ENCODE measurements at places on chromosomes 12 and 14. TPM values are rescaled to one million over a fixed set of nuclear protein-coding genes. Genes with fewer than 3 reads are reported as not detected.
A peak's percentile ranks its signal among the peaks of the same experiment; 100 is the strongest.

DNA sequence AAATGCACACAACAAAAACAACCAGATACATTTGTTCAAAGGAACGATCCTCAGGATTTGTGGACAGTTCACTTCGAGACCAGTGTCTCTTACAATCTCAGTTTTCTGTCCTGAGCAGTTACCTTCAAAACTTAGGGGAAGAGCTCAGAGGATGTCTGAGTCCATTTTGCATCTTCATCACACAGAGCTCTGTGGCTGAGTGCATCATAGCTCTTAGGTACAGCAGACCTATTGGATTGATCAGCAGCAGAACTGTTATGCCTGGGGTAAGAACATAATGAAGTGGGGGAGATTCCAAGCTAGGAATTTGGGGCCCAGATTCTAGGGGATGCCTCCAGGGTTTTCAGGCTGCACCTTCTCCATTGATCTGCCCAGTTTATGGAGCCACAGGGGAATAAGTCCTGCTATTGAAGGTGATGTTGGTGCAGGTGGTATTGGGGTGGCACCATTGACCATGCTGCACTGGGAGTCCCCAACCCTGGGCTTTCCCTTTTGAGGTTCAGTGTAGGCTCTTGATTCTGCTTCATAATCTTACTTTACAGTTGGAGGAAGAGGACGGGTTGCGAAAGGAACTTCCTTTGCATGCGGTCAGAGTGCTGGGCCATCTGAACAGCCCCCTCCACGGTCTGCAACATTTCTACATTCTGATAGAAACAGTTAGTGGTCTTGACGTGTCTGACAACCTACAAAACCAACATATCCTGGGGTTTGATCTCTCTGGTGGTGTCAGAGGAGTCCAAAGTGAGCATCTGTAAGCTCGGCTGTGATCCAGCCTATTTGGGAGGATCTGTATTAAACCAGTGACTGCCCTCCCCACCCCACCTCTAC is 112.8 kb downstream of the CHST11 start:
- no peak for DNase-seq

GRCh38 chr12:53201177-53201541 is 5.9 kb downstream of the ITGB7 start:
- no peak for DNase-seq

The EIF2S3B gene
- 9.2 TPM for total RNA-seq

DNA sequence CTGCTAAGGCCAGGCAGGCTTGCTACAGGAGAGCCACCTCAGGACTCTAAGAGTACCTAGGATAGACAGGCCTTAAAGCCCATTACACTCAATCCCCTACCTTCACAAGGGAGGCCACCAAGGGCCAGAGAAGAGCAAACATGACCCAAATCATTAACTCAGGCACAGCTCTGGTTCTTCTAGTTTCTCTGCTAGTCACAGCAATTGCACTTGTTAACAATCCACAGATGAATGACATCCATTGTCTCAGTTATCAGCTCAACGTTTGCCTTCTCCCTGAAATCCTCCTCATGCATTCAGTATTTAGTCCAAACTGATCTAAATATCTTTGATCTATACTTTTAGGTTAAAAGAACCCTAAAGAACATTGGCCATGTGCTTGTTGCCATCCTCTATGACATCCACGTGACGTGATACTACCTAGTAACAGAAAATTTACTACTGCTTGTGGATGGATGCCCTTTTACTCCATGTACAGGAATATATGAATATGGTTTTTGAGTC is 164.5 kb downstream of the STXBP6 start:
- DNase-seq: peak; percentile 94

GRCh38 chr12:47753021-47754001 is 5.4 kb downstream of the RAPGEF3 start:
- DNase-seq: no peak

The TGFB3 gene
- 1.4 TPM for total RNA-seq

The CNTN1 gene
- total RNA-seq: 0.07 TPM

The OASL gene
- total RNA-seq: 0.22 TPM

DNA sequence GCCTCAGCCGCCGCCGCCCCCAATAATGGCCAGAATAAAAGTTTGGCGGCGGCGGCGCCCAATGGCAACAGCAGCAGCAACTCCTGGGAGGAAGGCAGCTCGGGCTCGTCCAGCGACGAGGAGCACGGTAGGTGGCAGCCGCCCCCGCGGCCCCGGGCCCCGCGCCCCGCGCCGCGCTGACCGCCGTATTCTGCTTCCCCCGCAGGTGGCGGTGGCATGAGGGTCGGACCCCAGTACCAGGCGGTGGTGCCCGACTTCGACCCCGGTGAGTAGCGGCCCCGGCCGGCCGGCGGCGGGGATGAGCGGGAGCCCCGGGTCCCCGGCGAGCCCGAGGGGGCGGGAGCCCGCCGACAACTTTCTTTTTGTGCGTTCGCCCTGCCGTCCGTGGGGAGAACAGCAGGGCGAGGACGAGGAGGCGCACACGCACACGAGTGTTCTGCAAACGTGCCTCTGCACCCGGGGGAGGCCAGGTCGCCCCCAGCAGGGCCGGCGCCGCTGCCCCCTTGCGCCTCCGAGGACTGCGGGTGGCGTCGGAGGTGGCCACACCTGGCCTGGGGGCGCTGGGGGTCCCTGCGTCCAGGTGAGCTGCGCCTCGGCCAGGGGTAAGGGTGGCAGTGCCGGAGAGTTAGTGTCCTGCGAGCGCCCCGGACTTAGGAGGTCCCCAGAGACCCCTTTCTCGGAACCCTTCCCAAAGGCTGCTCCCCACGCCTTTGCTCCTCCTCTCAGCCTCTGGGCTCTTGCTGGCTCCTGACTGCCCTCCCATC is 794 bp downstream of the RCOR1 start:
- no peak for DNase-seq

The RTL1 gene
- 0.04 TPM for total RNA-seq

The CHST11 gene
- not detected for total RNA-seq

DNA sequence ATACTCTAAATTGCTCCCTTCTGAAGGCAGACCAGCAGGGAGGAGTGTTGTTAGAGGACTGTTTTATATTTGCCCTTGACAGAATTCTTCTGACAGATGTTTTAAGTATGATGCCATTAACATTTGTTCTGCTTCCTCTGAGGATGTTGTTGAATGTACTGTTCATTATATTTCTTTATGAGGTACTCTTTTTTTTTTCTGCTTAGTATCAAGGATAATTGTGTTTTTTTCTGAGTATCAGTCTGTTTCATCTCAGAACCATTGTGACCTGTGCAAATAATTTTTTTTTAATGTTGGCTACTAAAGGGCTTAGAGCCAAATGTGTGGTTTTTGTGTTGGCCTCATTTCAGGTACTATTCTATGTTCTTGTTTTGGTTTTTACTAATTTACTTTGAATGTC is 10.6 kb downstream of the METAP2 start:
- DNase-seq: no peak

DNA sequence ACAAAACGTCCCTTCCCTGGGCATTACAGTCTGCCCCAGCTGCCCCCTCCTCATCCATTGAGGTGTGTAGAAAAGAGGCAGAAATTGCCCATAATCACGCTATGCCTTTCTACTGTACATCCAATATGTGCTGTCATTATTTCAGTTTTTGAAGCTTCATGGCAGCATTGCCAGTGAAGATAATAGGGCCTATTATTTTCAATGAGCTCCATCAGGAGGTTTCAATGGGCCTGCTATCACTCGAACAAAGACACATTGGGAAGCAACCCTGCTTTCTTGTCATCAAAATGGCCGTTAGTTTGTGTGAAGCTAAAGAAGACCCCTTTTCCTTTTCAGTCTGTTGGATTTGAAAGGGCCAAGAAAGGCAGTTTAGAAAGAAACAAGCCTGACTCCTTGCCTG is 653.8 kb downstream of the NOVA1 start:
- DNase-seq: no peak

The NOVA1 gene
- total RNA-seq: 0.13 TPM

The P2RX2 gene
- total RNA-seq: not detected

GRCh38 chr14:20998674-20999366 is at the start of gene SLC39A2:
SLC39A2 (plus strand) TSS chr14:20999293; CDS start chr14:20999447, 154 bp downstream.
- DNase-seq: no peak

GRCh38 chr14:58082491-58083098 is 69.4 kb downstream of the ARMH4 start:
- no peak for DNase-seq

DNA sequence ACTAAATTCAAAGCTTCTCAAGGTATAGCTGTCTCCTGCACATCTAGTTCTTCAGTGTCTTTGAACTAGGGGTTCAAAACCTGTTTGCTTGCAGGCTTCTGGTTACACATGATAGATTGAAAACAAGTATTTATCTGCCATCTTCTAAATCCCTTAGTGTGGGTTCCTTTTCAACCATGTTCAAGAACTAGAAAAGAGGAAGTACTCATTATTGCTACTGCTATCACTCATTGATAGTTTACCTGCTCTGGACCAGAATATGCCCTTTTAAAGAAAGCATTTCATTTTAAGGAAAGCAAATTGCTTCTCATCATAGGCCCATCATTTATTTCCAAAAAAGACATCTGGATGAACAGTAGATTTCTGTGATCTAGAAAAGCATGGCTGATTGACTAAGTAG is 37.1 kb upstream of the VSX2 start:
- no peak for DNase-seq

- peak; percentile 39 for DNase-seq
These were observed 4.7 kb downstream of the KLRK1 start for GRCh38 chr12:10385166-10385613.

- no peak for DNase-seq
These were observed 315.7 kb downstream of the PAWR start for GRCh38 chr12:79375050-79375449.

- no peak for DNase-seq
These were observed 24.2 kb upstream of the HIF1A start for GRCh38 chr14:61671082-61671481.

- peak; percentile 95 for DNase-seq
These were observed 24.5 kb downstream of the GPRC5D start for GRCh38 chr12:12927211-12928079.

DNA sequence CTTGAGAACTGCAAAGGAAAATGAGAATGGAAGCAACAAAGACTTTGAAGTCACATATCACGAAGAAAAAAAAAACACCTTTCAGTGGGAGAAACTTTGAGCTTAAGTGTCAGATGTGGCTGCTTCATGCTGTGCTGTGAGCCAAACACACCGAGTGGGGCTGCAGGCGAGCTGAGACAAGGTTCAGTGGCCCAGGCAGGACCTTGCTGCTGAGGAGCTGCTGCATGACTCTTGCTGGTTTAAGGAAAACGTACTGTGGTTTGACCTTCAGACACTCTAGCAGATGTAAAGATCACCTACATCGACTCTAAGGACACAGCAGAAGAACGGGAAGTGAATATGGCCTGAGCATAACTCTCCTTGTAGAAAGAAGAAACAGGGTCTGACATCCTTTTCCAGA is 118.1 kb upstream of the OR4E1 start:
- DNase-seq: no peak

DNA sequence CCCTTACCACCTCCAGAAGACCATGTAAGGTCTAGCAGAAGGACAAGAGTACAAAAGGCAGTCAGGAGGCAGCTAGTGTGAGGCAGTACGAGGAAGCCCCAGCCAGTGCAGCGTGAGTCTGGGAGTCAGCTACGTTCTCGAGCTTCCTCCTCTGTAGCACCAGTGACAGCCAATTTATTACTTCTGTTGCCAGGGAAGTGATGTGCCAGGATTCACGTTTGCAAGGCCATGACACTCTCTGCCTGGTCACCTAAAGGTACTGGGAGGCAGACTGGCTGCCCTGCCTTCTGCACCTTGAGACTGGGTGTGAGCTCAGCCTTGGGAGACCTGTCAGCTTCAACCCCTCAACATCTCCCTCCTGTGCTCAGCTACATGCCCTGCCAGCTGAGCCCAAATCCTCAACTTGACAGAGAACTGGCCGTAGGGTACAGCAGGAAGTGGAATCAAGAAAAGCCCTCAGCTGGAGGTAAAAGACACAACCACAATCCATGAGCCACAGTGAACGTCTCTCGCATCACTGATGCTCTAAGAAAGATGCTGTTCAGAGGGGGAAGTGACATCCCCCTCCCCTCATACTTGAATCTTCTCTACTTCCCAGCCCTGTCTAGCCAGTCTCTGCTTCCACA is 182.5 kb upstream of the RGS6 start:
- no peak for DNase-seq

DNA sequence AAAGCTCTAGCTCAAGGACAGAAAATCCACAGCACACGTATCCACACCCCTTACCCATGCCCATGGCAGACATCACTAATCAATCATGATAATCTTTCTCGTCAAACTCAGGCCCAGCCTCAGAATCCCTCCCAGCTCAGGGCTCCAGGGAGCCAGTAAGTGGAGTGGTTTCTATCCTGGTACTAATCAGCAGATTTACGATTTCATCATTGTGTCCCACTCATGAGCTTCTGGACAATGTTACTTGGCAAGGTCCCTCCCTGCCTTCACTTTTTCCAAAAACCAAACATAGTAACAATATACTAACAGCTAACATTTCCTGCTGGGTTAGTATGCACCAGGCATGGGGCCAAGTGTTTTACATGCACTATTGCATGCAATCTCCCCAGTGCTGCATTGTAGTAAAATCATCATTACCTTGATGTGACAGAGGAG is 45.8 kb upstream of the NCOR2 start:
- no peak for DNase-seq

The PMCH gene
- total RNA-seq: not detected

GRCh38 chr14:74911221-74911620 is 11.8 kb downstream of the RPS6KL1 start:
- no peak for DNase-seq

The AMHR2 gene
- 0.58 TPM for total RNA-seq

The CFAP73 gene
- total RNA-seq: not detected

The UNC79 gene
- total RNA-seq: not detected

The VPS29 gene
- 161 TPM for total RNA-seq

The FLVCR2 gene
- 9.9 TPM for total RNA-seq

DNA sequence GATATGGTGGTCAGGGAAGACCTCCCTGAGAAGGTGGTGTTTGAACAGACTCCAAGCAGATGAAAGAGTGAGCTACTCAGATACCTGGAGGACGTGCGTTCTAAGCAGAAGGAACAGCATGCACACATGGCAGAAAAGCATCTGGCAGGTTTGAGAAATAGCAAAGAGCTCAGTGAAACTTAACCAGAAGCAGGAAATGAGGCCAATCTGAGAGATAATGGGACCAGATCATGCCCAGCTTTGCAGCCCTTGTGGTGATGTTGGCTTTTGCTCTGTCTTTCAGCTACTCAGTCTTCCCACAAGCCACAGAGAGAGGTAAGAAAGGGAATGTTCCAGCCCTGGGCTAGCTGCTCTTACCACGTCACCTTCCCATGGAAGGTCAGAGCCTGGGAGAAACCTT is 176.3 kb upstream of the GSC start:
- no peak for DNase-seq

The EXOC3L4 gene
- total RNA-seq: 27.0 TPM

DNA sequence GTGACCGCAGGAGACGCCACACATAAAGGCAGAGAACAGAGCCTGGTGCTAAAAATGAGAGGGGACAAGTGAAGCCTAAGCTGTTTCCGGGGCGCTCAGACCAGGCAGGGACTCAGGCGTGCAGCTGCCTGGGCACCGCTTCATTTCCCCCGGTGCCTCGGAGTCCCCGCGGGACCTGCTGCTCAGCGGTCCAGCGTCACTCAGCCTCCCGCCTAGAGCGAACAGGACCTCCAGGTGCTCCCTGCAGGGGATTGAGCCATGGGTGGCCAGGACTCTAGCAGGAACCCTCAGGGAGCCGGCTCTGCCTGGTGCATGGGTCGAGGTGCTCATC is 31.0 kb downstream of the CCDC85C start:
- DNase-seq: no peak

The ARHGEF25 gene
- 11.5 TPM for total RNA-seq

The OTX2 gene
- not detected for total RNA-seq

The NUMB gene
- 20.3 TPM for total RNA-seq

GRCh38 chr14:42214981-42215491 is 608.4 kb downstream of the LRFN5 start:
- no peak for DNase-seq

- no peak for DNase-seq
These were observed 1.5 kb upstream of the MLF2 start for GRCh38 chr12:6754411-6754810.
